ENCODE measurements at places on chromosomes 7 and 10.

DNA sequence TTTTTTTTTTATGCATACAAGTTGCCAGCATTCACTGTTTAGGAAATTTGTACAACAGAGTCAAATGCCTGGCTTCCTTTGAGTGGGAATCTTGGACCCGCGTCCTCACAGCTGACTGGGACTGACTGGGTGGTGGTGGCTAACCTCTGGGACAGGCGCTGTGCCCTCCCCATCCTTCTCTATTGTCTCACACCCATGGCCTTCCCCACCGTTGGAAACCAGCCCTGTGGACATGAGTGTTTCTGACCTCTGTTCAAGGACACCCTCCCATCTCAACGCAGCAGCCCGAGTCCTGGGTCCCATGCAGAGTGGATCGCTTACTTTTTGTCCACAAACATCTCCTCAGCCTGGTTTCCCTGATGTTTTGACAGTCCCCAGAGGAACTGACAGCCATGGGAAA, 125.1 kb upstream of the PPIF start:
- no peak for DNase-seq

GRCh38 chr7:138962561-138963270, 18.5 kb downstream of the KIAA1549 start:
- no peak for DNase-seq

DNA sequence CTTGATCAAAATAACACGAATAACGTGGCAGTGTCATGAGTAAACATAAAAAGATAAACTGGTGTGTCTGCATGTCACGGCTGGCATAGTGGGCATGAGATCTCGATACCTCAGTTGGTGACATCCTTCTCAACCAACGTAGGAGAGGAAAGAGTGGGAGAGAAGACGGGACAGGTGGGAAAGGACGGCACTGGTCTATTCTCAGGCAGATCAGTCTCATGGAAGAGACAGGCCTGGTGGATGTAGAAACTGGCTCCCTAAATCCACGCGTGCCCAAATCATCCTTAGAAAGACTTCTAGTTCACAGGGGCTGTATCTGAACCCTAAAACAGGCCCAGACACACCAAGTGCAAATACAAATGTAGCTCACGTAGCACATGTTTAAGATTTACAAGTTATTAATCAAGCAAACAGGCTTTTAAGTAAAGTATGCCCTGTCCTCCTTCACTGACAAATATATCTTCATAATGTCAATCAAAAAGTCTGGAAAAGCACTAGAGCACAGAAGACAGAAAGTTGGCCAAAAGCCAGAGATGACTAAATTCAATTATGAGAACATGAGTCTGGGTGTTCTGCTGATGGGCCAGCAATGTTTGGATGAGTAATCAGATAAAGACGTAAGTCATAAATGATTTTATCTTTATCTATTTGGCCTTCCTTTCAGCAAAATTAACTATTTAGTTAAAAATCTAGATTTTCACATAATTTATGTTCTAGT, 56.3 kb downstream of the SFMBT2 start:
- DNase-seq, result no peak

GRCh38 chr10:34176351-34176750, 638.7 kb downstream of the PARD3 start:
- no peak for DNase-seq

DNA sequence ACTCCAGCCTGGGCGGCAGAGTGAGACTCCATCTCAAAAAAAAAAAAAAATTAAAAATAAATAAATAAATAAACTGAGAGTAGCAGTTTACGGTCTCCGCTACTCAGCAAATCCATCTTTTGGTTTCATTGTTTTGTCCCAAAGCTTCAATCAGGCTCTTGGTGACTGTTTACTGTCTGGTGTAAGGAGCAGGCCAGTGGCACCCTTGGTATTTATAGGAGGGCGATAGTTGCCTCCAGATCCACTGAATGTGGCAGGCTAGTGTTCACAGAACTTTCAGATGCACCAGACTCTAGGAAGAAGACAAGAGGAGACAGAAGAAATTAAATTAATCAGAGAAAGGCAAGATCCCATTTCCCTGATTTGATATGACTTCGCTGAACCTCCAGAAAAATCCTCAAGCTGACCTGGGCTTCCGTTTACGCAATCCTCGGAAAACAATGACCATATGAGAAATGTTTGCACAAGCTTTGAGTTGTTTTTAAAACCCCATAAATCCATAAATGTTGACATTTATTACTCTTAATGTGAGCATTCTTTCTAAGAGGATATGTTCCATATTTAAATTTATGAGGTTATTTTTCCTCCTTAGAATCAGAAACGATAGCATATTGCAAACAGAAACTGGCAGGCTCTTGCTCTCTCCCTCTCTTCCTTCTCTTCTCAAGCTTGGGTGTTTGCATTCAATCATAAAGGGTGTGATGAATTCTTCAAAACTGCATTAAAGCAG, 7.1 kb upstream of the MUC3A start:
- no peak for DNase-seq

- no peak for DNase-seq
Observed at GRCh38 chr7:105325216-105325904, 63.4 kb downstream of the SRPK2 start.

DNA sequence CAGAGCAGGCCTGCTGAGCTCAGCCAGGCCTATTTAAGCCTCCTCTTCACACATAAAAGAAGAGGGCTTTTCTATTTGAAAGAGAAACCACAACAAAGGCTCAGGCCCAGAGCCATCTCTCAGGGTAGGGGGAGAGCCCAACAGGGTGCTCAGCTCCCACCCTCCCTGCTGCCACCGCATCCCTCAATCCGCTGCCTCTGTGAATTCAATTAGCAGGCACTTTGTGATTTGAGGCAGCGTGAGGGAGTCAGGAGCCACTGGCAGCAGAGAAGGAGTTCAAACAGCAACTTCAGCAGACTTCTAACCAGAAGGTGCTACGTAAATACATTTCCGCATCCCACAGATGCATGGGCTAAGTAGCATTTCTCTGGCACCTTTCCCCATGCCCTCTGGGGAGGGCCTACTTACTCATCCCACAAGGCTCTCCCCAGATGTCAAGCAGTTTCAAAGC, 45.2 kb downstream of the LRRC20 start:
- DNase-seq, result no peak

DNA sequence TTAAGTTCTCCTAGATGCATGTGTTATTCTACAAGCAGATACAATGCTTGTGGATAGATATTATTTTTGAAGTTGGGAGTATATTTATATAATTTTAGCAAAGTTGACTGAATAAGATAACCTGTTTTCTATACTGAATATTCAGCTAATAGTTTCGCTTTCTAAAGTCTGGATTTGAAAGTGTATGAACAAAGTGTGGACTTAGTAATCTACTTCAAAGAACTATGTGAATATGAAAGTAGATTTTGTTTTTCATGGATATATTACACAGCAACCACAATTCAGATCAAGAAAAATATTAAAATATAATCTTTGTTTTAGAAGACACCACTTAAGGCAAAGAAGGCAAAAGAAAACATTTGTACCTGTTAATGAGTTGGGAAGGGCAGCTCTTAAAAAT, 78.8 kb downstream of the ZEB1 start:
- no peak for DNase-seq

GRCh38 chr7:131945313-131945911, 389.0 kb upstream of the PODXL start:
- DNase-seq, result peak; percentile 8

GRCh38 chr10:600876-601659, 88.4 kb downstream of the DIP2C start:
- no peak for DNase-seq

DNA sequence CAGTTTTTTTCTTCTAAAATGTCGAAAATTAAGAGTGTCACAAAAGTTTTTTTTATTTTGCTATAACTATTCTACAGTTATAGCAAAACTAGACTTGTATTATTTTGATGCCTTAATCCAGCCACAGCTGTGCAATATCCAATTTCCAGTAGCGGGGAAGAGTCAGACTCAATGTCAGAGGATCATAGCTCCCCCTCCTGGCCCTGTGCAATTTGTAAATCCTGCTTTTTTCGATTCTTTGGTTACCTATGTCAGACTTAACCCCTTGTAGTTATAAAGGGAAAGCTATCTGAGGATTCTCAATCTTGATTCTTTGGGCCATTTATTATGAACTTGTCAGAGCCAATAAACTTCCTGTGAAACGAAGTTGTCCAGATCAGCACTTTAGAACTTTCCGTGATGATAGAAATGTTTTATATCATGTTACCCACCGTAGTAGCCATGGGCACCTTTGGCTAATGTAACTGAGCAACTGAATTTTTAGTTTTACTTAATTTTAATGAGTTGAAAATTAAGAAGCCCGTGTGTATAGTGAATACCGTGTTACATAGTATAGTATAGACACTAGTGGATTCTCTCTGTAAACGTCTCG, 87.7 kb upstream of the PRKCQ start:
- DNase-seq, result no peak

GRCh38 chr7:92259610-92260247, 14.0 kb downstream of the ANKIB1 start:
- DNase-seq, result no peak

DNA sequence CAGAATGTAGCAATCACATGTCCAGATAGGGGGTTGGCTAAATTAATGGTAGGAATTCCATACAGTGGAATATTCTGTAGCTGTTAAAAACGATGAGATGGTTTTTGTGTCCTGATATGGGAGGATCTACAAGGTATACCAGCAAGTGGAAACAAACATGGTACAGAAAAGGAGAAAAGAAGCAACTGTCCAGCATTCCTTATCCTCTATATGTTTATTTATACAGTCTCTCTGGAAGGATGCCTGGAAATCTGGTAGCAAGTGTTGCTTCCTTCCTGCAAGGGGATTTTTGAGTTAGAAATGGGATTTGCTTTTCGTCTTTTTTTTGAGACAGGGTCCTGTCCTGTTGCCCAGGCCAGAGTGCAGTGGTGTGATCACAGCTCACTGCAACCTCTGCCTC, 19.3 kb downstream of the IL15RA start:
- peak; percentile 50 for DNase-seq

DNA sequence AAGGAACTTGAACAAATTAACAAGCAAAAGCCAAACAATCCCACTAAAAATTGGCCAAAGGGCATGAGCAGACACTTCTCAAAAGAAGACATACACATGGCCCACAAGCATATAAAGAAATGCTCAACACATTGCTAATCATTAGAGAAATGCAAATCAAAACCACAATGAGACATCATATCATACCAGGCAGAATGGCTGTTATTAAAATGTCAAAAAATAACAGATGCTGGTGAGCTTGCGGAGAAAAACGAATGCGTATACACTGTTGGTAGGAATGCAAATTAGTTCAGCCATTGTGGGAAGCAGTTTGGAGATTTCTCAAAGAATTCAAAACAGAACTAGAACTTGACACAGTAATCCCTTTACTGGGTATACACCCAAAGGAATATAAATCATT, 311.7 kb upstream of the HPS1 start:
- no peak for DNase-seq

GRCh38 chr10:73253225-73253555, 746 bp upstream of the MRPS16 start:
- no peak for DNase-seq

GRCh38 chr10:99648717-99649116, 10.6 kb upstream of the ENTPD7 start:
- no peak for DNase-seq

GRCh38 chr7:38506004-38506403, 125.2 kb downstream of the AMPH start:
- DNase-seq, result no peak

GRCh38 chr7:72781631-72782030, 46.4 kb downstream of the TYW1B start:
- DNase-seq, result no peak

DNA sequence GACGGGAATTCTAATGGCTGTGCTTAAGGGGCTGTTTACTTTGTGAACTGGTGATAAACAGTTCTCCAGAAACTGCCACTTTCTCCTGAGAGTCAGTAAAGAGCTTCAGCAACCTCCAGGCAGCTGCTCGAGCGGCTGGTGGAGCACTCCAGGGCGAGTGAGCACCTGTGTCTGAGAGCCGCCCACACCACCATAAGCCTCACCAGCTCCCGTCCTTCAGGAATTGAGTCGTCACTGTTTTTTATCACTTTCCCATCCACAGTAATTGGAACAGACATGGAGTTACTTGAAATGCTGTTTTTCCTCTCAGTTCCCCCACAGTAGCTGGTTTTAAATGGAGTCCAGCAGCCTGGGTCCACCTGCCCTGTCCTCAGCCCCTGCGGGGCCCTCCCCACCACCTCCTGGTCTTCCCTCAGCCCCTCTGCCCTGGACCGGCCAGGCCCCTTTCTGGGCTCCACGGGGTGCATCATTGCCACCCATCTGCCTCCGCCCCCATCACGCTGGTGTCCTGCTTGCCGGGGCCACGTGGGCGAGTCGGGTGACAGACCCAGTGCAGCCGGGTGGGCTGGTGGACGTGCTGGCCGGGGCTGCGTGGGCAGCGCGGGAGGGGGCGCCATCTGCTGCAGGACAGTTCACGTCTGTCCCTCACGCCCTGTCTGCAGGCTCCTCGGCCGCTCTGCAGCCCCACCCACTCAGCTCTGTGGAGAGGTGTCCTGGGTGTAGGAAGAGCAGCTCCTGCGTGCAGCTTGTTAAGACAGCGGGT, 56.0 kb downstream of the NKX6-2 start:
- no peak for DNase-seq

- no peak for DNase-seq
Observed at GRCh38 chr7:45394117-45394708, 180.0 kb upstream of the ADCY1 start.

- DNase-seq, result no peak
Observed at GRCh38 chr7:117086788-117087187, 133.5 kb downstream of the ST7 start.

GRCh38 chr7:131225619-131226513, 101.8 kb upstream of the MKLN1 start:
- DNase-seq, result no peak

DNA sequence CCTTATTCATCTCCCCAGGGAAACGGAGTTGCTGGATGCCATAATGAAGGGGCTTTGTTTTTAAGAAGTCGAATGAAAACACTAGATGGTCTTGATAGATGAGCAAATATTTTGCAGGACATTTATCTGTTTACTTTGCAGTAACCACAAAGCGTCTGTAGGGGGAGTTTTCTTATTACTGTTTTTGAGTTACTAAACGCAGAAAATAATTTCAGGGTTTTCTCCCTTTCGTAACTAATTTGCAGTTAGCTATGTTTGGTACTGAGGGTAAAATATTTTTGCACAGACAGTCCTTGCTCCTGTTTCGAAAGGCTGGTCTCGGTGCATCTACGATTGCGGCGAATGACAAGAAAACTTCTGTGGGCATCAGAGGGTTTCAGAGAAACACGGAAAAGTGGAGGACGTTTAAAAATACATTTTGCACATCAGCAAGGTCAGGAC, 505.6 kb upstream of the MKI67 start:
- no peak for DNase-seq

DNA sequence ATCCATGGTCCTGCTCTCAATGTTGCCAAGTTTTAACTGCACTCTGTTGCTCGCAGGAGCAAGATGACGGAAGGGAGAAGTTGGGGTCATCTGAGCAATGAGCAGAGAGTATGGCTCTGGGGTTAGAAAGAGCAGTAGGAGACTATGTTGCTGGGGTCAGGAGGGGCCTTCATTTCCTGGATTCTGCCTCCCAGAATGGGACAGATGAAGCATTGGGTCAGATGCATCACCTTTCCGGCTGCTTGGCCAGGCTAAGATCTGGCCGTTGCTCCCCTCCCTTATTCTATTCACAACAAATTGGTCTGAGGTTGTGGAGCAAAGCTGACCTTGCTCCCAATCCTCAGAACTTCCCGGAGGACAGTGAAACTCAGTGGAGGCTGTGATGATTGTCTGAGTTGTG, 22.4 kb downstream of the STMP1 start:
- no peak for DNase-seq

Data from amniotic stem cell (primary cell).